SK-N-SH (cell line): ENCODE measurements at places on chromosomes 7 and 10.

- no peaks in the 10 kb centered on the region for H3K27me3 ChIP-seq
- H3K4me1 ChIP-seq: no peaks in the 10 kb centered on the region
- H3K27ac ChIP-seq: no peak overlapping the region
- no peaks in the 10 kb centered on the region for H3K36me3 ChIP-seq
These were observed 60.4 kb downstream of the LRRC17 start for GRCh38 chr7:102973096-102973802.

DNA sequence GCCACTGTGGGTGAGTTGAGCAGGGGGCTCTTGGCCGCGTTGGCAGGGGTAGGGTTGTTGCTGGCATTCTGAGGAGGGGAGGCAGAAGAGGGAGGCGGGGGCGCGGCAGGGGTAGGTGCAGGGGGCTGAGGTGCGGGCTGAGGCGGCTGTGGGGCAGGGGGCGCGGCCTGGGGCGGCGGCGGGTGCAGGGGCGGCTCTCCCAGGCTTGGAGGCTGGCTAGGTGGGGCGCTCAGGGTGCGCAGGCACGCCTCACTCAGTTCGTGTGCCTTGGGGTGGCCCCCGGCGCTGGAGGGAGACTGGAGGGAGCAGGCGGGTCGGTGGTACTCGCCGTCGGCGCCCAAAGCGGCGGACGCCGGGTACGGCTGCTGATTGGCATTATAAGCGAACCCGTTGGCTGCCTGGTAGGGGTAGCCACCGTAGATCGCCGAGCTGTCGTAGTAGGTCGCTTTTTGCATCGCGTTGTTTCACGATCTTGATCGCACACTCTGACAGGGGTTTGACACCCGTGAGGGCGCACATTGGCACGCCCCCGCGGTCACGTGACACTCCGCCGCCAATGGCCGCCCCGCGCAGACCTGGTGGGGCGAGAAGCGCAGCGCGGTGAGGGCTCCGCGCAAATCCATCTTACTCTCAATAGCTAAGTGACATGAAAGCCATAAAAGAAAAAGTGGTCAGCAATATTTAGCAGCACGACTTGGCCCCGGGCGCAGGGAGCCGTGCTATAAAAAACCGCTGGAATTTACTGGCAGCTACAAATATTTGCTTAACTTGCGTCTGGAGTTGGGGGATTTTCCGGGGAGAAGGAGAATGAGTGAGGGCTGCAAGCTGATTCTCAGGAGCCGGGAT, 7.9 kb upstream of the HOXA2 start:
- H3K4me3 ChIP-seq: no peak overlapping the region
- no peak overlapping the region for H3K27ac ChIP-seq
- no peaks in the 10 kb centered on the region for H3K4me1 ChIP-seq
- DNase-seq: peak; percentile 66

GRCh38 chr7:2185715-2186114, 47.0 kb downstream of the MAD1L1 start:
- peaks cover 18% of the 10 kb centered on the region for H3K36me3 ChIP-seq
- H3K4me3 ChIP-seq: no peak overlapping the region
- peak; percentile 75 for DNase-seq
- no peaks in the 10 kb centered on the region for H3K27me3 ChIP-seq
- no peak overlapping the region for H3K27ac ChIP-seq
- H3K4me1 ChIP-seq: peaks cover 10% of the 10 kb centered on the region

- H3K4me1 ChIP-seq: no peaks in the 10 kb centered on the region
- no peak overlapping the region for H3K4me3 ChIP-seq
- DNase-seq: no peak
- no peaks in the 10 kb centered on the region for H3K36me3 ChIP-seq
- H3K27ac ChIP-seq: no peak overlapping the region
These were observed 262.2 kb downstream of the GLRX3 start for GRCh38 chr10:130398090-130398994.

DNA sequence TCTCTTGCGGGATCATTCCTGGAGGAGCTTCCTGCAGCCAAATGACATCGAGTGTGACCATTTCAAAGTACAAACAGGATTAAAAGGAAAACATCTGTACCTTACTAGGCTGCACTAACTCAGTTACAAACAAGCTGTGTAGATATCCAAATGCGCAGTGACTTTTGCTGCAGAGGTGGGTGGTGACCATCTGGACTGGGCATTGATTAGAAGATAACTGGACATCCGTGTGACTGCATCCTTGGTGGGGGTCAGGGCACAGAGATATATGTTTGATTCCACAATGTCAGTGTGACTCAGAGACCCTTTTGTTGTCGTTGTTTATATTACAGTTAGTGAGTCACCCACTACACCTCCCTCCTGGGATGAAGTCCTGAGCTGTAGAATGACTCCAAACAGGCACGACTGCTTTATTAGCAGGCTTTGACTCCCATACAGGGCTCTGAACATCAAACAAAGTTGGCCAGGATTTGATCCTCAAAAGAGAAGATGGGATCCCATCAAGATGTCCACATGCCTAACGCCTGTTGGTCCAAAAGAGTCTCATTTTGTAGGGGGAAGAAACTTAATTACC, 56.7 kb upstream of the SDK1 start:
- H3K27me3 ChIP-seq: no peaks in the 10 kb centered on the region
- H3K27ac ChIP-seq: peak overlapping the region; percentile 92
- peaks cover 35% of the 10 kb centered on the region for H3K4me1 ChIP-seq
- no peaks in the 10 kb centered on the region for H3K36me3 ChIP-seq

DNA sequence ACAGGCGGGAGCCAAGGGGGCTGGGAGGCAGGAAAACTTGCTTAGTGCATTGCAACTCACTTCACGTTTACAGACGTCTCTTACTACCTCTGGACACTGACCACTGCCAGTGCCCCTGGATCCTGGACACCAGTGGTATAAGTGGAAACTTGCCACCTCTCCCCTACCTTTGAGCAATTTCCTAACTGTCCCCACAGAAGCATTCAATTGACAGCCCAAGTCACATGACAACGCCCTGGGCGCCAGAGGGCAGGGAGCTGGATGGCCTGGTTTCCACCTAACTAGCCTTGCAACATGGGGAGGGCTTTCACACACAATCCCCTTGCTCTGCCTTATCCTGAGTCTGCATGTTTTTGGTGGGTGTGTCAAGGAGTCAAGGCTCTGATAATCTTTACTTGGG, 113.8 kb downstream of the DYNC2I1 start:
- no peaks in the 10 kb centered on the region for H3K27me3 ChIP-seq
- no peaks in the 10 kb centered on the region for H3K36me3 ChIP-seq
- H3K27ac ChIP-seq: no peak overlapping the region
- DNase-seq: no peak

DNA sequence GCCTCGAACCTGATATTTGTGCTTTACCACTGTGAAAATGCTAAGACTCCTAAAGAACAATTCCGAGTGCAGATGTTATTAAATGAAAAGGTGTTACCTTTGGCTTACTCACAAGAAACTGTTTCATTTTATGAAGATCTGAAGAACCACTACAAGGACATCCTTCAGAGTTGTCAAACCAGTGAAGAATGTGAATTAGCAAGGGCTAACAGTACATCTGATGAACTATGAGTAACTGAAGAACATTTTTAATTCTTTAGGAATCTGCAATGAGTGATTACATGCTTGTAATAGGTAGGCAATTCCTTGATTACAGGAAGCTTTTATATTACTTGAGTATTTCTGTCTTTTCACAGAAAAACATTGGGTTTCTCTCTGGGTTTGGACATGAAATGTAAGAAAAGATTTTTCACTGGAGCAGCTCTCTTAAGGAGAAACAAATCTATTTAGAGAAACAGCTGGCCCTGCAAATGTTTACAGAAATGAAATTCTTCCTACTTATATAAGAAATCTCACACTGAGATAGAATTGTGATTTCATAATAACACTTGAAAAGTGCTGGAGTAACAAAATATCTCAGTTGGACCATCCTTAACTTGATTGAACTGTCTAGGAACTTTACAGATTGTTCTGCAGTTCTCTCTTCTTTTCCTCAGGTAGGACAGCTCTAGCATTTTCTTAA, 47.7 kb downstream of the MINPP1 start:
- H3K4me3 ChIP-seq: no peak overlapping the region
- H3K4me1 ChIP-seq: peaks cover 4% of the 10 kb centered on the region; the same call in 1 of the 2 replicates
- H3K27ac ChIP-seq: no peak overlapping the region
- no peaks in the 10 kb centered on the region for H3K27me3 ChIP-seq

GRCh38 chr10:24822590-24822989, 98.9 kb upstream of the ARHGAP21 start:
- DNase-seq: no peak
- H3K27me3 ChIP-seq: no peaks in the 10 kb centered on the region
- no peak overlapping the region for H3K4me3 ChIP-seq

DNA sequence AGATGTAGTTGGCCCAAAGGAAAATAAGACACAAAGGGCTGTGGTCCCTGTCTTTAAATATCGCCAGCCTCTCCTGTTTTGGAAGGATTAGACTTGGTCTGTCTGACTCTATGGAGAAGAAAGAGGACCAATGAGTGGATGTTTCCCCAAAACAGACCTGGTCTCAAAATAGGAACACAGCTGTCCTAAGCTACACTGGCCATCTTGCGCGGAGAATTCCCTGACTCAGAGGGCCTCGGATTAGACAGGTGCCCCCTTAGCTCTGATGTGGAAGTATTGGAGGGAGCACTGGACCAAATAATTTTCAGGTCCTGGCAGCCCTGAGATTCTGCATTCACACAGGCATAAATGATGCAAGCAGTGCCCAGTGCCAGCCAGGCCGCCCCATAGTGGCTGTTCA, 56.1 kb downstream of the CHST15 start:
- no peaks in the 10 kb centered on the region for H3K36me3 ChIP-seq
- H3K27ac ChIP-seq: no peak overlapping the region
- H3K4me3 ChIP-seq: no peak overlapping the region
- DNase-seq: no peak
- H3K27me3 ChIP-seq: no peaks in the 10 kb centered on the region

GRCh38 chr10:131979821-131980270, 1.9 kb downstream of the BNIP3 start:
- peaks cover 10% of the 10 kb centered on the region; the same call in 1 of the 2 replicates for H3K4me1 ChIP-seq
- peak overlapping the region; percentile 45; the same call in 1 of the 2 replicates for H3K27ac ChIP-seq
- H3K36me3 ChIP-seq: peaks cover 2% of the 10 kb centered on the region; the same call in 1 of the 2 replicates
- H3K27me3 ChIP-seq: no peaks in the 10 kb centered on the region
- peak; percentile 56 for DNase-seq
- peak overlapping the region; percentile 62 for H3K4me3 ChIP-seq

DNA sequence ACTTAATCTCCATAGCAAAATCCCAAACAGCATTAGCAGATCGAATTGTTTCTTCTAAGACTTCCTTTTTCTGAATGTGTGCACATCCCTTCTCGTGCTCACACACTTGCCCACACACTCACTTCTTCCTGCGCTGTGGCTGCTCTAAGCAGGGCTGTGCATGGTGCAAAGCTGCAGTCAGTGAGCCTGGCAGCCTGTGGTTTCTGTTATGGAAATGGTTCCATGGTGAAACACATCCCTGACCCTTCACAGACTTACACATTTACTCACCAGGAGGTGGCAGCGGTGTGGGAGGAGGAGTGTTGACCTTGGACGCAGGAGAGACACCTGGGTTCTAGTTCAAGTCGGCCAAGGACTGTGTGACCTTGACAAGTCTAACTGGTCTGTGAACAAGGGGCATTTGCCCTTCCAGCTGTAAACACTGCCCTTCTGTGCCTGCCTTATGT, 24.9 kb downstream of the MTURN start:
- H3K27me3 ChIP-seq: no peaks in the 10 kb centered on the region
- peak; percentile 52 for DNase-seq
- H3K4me1 ChIP-seq: peaks cover 11% of the 10 kb centered on the region
- no peaks in the 10 kb centered on the region for H3K36me3 ChIP-seq

DNA sequence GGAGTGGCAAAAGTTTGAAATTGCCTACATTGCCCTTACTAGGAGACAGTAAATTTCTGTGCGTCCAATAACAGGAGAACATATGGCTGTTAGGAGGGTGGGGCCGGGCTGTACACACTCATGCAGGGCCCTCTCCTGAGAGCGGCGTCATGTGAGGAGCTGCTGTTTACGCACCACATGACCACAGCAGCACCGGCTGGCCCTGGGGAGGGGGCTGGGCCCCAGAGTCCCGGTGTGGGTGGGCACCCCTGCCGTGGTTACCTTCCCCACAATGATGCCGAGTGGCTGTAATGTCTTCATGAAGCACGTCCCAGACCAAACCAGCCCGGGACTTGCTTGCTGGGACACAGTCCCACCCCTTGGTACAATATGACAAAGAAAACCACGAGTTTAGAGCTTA, 308.7 kb downstream of the DNAJB6 start:
- no peak overlapping the region for H3K4me3 ChIP-seq
- no peaks in the 10 kb centered on the region for H3K36me3 ChIP-seq
- DNase-seq: no peak
- H3K27me3 ChIP-seq: no peaks in the 10 kb centered on the region
- H3K4me1 ChIP-seq: no peaks in the 10 kb centered on the region

GRCh38 chr7:124269774-124270173, 236.9 kb upstream of the TMEM229A start:
- H3K4me1 ChIP-seq: no peaks in the 10 kb centered on the region
- H3K36me3 ChIP-seq: no peaks in the 10 kb centered on the region
- DNase-seq: peak; percentile 11

GRCh38 chr10:132804785-132805426, 19.0 kb upstream of the NKX6-2 start:
- H3K27ac ChIP-seq: no peak overlapping the region
- H3K4me1 ChIP-seq: peaks cover 5% of the 10 kb centered on the region; the same call in 1 of the 2 replicates
- H3K27me3 ChIP-seq: no peaks in the 10 kb centered on the region
- no peaks in the 10 kb centered on the region for H3K36me3 ChIP-seq
- H3K4me3 ChIP-seq: no peak overlapping the region

- peaks cover 38% of the 10 kb centered on the region; the same call in 1 of the 2 replicates for H3K4me1 ChIP-seq
- no peaks in the 10 kb centered on the region for H3K27me3 ChIP-seq
- no peak overlapping the region for H3K4me3 ChIP-seq
- H3K36me3 ChIP-seq: no peaks in the 10 kb centered on the region
- H3K27ac ChIP-seq: peak overlapping the region; percentile 69
- peak; percentile 30 for DNase-seq
These were observed 25.3 kb downstream of the ADD3 start for GRCh38 chr10:110032801-110033700.

DNA sequence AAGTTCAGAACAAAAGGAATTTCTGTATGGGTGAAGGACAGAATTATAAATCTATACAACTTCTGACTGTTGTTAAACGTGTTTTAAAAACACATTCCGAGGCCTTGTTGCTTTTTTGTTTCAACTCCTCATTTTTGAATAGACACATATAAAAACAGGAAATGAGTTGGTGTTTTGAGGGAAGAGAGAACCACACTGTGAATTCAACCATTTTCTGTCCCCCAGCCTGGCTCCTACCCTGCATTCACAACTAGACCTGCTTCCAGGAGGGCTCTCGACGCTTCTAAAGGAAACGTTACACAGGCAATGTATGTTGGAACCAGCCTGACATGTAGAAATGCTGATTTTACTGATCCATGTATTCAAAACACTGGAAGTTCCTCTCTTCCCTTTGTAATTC, 76.5 kb downstream of the OR13A1 start:
- H3K4me1 ChIP-seq: no peaks in the 10 kb centered on the region
- no peaks in the 10 kb centered on the region for H3K36me3 ChIP-seq

- H3K27ac ChIP-seq: no peak overlapping the region
- H3K27me3 ChIP-seq: peaks cover 1% of the 10 kb centered on the region; the same call in 1 of the 2 replicates
- no peak for DNase-seq
- H3K4me1 ChIP-seq: no peaks in the 10 kb centered on the region
These were observed 134.2 kb downstream of the OR13A1 start for GRCh38 chr10:45180946-45181875.

- H3K27ac ChIP-seq: no peak overlapping the region
- H3K4me3 ChIP-seq: no peak overlapping the region
- H3K4me1 ChIP-seq: no peaks in the 10 kb centered on the region
- DNase-seq: no peak
- H3K27me3 ChIP-seq: peaks cover 13% of the 10 kb centered on the region
These were observed 78.4 kb upstream of the UNC5B start for GRCh38 chr10:71133710-71134686.
